ENCODE measurements at places on chromosomes 5 and 9.

DNA sequence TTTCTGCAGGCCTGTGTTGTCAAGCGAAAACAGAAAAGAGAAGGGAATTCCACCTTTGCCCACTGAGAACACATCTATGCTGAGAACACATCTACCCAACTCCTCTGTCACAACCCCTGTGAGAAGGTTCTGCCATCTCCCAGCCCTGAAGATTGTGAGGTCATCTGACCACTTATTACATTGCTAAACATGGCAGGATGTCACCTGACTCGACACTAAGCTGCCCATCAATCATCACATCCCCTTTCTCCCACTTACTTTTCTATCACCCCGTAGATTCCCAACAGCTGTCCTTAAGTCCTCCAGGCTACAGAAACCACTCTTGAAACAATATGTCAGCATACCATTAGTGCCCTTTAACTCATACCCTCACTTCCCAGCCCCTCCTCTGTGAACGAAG lies 64.2 kb upstream of the PRSS3 start:
- no peak for DNase-seq

DNA sequence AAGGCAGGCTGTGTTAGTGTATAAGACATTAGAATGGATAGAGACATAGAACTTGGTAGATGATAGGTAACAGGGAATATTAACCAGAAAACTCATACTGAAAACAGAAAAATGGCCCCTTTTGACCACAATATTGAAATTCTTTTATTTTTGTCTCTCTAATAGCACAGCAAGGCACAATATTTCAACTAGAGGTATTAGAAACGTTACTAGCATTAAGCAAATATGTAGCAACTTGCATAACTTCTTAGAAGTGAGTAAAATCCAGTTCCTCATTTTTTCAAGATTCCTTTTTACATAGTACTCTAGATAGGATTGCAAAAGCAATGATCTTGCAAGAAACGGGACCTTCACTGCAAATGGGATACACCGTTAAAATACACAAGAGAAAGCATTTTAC lies 102.7 kb upstream of the VCAN start:
- no peak for DNase-seq

DNA sequence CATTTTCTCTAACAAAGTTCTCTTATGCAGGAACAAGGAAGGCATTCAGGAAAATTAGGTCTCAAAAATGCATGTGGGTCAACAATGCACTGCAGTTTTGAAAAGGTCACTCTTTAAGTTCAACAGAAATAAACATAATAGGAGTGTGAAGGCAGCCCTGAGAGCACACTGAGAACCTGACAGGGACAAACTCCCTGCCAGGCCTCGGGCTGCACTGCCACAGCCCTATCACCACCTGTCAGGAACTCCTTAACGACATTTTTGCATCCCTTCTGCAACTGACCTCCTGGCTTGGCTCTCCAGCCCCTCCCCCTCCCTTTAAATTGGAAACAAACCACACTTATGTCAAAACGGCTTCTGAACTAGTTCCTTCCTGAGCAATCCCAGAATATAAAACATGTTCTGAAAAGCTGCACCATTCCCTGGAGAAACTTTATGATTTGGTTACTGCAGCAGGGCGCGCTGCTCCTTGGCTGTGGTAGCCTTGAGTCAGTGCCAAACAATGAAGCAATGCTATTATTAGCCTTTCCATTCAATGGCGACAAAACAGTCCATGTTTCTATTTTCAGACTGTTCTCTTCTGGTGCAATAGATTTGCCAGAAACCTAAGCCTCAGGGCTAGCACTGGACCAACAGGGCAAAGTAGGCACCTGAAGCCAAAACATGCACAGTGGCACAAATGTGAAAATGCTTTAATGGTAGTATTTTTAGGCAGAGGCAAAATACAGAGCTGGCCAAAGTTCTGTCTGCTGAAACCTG lies 160.1 kb upstream of the ZNF608 start:
- no peak for DNase-seq

- DNase-seq = no peak
Measured at GRCh38 chr5:140240987-140241706, 61.8 kb downstream of the PFDN1 start.

GRCh38 chr9:119050281-119050680 lies 319.0 kb downstream of the BRINP1 start:
- no peak for DNase-seq

DNA sequence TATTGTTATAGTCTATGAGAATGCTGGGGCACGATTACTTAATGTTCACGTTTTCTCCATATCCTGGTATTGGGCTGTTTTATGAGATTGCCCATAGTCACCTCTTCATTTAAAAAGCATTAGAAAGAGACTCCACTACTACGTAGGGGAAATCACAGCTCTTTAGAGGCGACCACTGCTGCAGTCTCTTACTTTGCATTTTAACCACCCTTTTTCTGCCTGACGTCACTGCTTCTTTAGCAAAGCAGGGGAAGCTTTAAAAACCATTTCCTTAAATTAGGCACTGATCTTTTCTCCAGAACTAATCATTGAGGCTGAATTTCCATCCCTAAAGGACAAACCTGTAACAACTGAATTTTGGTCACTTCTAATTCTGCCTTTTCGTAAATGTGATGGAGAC lies 38.9 kb downstream of the ZNF608 start:
- DNase-seq = no peak

DNA sequence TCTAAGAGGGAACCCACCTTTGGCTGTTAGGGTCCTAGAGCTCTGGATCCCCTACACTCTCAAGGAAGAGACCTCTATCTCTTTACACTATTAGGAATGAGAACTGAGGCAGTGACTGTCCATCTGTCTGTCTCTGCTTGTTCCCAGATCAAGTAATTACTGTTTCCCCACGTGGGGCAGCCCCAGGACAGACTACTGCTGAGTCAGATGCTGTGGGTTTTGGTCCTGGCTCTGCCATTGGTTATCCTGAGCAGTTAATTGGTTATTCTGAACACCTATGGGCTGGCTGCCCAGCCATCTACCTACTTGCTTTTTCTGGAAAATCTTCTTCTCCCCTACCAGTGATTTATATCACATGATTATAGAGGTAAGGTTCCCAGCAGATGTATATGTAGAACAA lies 33.3 kb downstream of the FBXO10 start:
- no peak for DNase-seq

DNA sequence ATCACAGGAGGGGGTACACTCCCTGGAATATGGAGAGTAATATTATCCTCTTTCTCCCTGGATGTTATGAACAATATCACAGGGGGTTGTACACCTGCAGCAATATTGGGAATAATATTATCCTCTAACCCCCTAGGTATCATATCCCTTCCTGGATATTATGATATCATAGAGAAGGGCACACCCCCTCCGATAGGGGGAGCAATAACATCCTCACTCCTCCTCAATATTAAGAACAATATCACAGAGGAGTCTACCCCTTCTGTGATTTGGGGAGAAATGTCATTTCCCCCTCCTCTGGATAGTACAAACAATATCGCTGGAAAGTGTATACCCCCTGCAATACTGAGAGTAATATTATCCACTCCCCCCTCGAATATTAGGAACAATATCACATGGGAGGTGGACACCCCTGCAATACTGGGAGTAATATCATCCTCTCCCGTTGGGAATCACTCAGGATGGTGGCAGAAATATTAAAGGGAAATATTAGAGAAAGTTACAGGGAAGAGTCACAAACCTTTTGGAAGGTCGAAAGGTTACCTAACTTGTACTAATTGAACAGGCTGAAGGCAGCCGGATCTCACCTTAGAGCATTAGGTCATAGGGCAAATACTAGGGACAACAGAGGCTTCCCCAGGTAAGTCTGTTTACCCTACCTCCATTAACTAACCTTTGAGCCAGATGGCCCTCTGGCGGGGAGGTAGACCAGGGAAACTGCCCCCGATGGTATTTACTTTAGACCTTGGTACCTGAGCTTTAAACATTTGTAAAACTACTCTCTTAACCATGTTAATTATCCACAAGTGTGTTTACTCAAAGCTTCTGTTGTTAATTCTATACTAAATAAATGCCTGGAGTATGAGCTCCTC lies 57.5 kb upstream of the FREM1 start:
- no peak for DNase-seq

DNA sequence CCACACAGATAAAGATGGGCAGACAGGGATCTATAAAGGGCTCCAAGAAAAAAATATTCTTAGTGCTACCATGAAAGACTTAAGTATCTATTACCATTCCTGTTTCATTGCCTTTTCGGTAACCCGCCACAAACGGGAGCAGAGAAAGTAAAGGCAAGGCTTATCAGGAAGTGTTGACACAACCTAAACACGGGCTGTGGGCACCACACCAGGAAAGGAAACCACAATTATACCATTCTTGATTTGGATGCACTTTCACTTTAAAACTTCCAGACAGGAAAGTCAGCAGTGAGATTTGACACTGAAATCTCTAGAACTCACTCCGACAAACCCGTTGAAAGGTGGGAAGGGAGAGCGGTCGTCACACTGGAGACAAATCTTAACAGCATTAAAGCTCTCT lies 6.5 kb downstream of the TLE1 start:
- DNase-seq = no peak

DNA sequence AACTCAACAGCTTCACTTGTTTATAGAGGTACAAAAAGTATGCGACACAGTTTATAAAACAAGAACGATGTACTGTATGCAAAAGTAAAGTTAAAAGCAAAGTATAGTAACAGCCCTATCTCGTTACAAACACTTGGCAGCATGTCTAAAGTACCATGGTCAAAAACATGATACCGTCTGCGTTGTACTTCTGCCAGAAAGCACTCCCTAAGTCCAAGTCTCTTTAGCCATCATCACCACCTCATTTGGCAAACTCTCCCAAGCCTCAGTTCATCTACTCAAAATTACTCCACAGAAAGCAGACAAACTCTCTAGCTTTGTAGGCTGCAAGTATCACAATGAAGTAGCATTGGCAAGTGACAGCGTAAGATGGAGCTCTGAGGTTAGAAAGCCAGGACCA lies 73.4 kb downstream of the NFIB start:
- no peak for DNase-seq

GRCh38 chr9:131879181-131879910 lies 139.5 kb upstream of the RAPGEF1 start:
- no peak for DNase-seq

DNA sequence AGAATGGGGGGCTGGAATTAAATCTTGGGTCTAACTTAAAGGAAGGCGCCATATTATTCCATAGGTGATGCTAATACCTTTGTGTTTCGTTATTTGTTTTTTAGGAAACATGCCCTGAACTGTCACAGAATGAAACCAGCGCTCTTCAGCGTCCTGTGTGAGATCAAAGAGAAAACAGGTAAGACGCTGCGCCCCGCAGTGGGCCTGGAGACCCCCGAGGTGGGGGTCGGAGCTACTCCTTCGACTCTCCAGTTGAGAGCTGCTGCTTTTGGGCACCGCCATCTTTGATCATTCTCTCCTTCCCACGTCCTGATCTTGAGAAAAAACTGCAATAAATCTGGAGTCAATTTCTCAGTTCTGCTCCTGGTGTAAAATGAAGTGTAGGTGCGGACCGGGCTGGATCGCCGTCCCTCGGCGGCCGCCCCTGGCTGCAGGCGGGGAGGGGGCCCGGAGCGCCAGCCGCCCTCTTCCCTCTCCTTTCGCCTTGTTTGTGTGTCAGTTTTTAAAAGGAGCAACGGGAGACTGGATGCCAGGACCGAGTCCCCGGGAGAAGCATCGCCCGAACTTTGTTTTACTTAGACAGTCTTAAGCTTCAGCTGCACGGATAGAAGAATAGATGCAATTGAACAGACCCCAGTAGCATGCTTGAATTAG lies 1.4 kb downstream of the PBX3 start:
- DNase-seq = no peak

GRCh38 chr9:135885100-135885853 lies 22.1 kb downstream of the CAMSAP1 start:
- no peak for DNase-seq

DNA sequence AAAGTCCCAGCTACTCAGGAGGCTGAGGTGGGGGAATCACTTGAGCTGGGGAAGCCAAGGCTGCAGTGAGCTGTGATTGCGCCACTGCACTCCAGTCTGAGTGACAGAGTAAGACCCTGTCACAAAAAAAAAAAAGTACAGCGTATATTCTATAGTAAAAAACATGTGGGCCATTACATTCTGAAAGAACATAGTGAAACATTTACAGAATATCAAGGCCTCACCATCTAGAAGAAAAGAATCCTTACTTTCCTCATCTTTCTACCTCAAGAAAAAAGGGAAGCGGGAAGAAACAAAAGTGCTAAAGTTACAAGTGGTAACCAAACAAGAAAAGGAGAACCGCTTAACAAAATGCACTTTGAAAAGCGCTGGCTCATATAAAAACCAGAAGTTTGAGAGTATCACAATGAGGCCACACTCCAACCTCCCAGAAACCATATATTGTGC lies 5.7 kb upstream of the SYK start:
- DNase-seq = no peak

- no peak for DNase-seq
Measured at GRCh38 chr5:98540056-98540455, 233.4 kb upstream of the RGMB start.

DNA sequence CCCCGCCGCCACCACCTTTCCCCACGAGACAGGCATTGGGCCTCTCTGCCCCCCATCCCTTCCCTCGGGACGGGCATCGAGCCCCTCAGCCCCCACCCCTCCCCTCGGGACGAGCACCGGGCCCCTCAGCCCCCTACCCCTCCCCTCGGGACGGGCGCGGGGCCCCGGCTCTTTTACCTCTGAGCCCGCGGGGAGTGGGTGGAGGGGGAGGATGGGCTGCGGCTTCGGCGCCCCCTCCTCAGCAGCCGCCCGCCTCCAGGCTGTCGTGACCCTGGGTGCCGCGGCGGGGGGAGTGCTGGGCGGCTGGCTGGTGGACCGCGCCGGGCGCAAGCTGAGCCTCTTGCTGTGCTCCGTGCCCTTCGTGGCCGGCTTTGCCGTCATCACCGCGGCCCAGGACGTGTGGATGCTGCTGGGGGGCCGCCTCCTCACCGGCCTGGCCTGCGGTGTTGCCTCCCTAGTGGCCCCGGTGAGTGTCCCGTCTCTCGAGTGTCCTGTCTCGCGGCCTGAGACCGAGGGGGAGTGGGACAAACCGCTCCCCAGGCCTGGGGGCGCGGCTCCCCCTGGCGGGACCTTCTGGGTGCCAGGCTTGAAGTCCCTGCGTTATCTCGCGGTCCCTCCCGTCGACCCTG lies 791 bp downstream of the SLC2A8 start:
- peak; percentile 21 for DNase-seq

GRCh38 chr5:135566422-135567400 lies 12.1 kb downstream of the CXCL14 start:
- no peak for DNase-seq

- DNase-seq = no peak
Measured at GRCh38 chr9:131405428-131405827, 11.5 kb downstream of the PRRC2B start.

Measured in stimulated activated CD4-positive, alpha-beta T cell treated with anti-CD3 and anti-CD28 coated beads, Interleukin-1b, Interleukin-23, amount 100 ng/mL, for 4 hours (primary cell).